ELF-1 (cell line): ENCODE measurements at places on chromosomes 3 and 15.

GRCh38 chr15:64878705-64879104 lies 33.0 kb upstream of the ANKDD1A start:
- no peak for DNase-seq

DNA sequence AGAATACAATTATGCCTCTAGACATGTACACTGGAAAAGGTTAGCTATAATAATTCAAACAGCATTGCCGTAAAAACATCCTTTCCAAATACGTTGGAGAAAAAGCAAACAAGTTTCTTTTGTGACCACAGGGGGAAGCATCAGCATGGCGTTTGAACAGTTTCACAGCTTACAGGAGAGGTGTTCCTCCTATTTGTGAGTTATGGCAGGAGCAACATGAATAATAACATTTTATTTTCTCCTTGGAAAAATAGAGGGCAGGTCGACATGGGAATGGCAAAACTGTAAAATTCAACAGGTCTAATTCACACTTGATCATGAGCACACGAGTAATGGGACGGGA lies 39.7 kb upstream of the GADL1 start:
- no peak for DNase-seq

DNA sequence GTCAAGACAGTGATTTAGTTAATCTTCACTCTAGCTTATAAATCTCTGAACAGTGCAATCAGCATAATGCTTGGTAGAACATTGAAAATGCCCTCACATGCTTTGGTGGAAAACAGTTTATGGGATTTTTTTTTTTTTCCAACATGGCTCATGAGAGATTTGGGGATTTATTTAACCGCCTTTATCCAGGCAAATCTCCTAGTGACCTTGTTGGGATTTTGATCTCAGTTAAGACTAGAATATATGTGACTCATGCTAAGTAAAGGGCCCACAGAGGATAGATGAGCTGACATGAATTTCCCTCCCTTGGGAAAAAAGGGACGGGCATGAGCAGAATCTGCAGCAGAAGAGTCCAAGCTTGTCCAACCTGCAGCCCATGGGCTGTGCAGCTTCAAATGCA lies 18.7 kb downstream of the LRTM1 start:
- DNase-seq = no peak

DNA sequence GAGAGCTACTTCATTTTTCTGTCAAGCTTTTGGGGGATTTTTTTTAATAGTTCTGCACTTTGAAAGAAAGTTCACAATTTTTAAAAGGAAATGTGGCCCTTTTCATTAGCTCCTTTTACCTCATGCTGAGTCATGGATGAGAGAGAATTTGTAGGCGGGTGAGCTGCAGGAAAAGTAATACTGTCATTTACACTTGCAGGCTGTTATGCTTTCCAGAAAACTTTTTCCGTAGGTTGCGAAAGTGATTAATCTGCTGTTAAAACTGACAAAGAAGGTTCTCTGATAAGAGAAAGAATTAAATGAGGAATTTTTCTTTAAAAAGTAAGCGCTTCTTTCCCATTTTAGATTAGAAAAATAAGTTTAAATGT lies 430.2 kb downstream of the LPP start:
- no peak for DNase-seq

- DNase-seq = no peak
Measured at GRCh38 chr3:107438671-107439070, 61.4 kb downstream of the CCDC54 start.

- DNase-seq = no peak
Measured at GRCh38 chr3:9339761-9340471, 22.9 kb upstream of the THUMPD3 start.

DNA sequence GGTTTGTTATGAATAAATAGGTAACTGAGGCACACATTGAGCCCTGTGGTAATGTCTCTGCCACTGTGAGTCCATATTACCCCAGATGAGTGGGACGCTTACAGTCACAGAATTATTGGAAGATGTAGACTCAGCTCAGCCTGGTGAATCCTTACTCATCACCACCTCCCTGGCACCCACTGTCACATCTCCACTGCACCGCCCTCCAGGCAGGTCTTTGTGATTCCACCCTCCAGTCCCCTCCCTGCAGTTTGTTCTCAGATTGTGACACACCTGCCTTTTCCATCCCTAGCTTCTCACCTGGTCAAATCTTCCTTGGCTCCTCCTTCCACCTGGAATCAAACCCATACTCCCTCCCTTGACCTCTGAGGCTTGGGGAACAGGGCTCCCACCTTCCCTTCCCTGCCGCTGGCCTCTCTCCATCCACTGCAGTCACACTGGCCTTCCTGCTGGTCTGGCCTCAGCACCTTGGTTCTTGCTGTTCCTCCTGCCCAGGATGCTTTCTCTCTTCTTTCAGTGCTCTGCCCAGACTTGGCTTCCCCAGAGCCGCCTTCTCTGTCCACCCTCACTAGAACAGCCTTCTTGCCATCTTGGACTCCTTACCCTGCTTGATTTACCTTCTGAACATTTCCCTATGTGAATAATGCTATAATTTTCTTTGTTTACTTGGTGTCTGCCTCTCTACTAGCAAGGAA lies 9.4 kb downstream of the SLC6A20 start:
- DNase-seq = no peak

GRCh38 chr3:180764481-180764880 lies 85.2 kb upstream of the CCDC39 start:
- DNase-seq = no peak

- DNase-seq = no peak
Measured at GRCh38 chr15:90545095-90545494, 15.4 kb downstream of the CRTC3 start.

DNA sequence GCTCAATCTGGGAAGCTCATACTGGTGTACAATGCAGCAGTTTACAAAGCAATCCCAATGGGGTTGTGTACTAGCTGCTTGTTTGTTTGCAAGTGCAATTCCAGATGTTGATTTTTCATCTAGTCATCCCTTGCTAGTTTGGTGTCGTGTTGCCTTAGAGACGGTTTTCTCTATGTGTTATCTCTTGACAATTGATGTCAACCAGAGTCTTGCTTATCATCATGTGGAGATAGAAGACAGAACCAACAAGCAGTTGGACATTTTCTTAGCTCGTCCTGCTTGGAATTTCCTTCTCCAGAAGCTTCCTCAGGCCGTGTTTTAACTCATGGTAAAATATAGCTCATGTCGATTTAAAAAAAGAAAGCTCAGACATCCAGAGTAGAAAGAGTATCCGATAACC lies 262.0 kb upstream of the KCNH8 start:
- DNase-seq = peak; percentile 10

DNA sequence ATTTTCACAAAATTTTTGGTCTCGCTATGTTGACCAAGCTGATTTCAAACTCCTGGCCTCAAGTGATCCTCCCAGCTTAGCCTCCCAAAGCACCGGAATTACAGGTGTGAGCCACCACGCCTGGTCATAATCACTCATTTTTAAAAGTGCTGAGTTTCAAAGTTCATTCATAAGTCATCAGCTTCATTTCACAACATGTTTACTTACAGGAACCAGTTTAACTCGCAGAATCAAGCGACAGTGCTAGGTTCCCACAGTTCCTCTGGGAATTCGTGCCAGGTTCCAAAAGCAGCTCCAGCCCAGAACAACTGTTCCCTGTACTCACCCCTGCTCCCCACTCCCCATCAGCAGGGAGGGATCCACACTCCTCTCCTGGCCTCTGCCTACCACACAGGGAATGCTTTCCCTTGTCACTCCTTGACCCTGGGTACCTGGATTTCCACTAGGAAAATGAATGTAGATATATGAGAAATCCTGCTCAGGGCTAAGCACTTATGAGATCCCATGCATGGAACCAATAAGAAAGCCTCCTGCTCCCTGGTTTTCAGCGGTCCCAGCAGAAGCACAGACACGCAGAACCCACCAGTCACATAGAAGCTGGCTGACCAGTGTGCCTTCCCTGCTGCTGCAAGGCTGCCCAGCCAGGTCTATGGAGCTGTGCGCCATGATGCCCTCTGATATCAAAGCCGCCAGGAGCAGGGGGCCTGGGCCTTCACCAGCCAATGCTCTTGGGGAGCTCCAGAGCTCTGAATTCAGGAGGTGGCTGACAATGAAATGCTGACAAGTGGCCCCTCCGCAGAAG lies 72.3 kb downstream of the ITGB5 start:
- no peak for DNase-seq

- no peak for DNase-seq
Measured at GRCh38 chr3:129413687-129414506, 14.5 kb downstream of the EFCAB12 start.
